ENCODE measurements at places on chromosomes 12 and 14.

DNA sequence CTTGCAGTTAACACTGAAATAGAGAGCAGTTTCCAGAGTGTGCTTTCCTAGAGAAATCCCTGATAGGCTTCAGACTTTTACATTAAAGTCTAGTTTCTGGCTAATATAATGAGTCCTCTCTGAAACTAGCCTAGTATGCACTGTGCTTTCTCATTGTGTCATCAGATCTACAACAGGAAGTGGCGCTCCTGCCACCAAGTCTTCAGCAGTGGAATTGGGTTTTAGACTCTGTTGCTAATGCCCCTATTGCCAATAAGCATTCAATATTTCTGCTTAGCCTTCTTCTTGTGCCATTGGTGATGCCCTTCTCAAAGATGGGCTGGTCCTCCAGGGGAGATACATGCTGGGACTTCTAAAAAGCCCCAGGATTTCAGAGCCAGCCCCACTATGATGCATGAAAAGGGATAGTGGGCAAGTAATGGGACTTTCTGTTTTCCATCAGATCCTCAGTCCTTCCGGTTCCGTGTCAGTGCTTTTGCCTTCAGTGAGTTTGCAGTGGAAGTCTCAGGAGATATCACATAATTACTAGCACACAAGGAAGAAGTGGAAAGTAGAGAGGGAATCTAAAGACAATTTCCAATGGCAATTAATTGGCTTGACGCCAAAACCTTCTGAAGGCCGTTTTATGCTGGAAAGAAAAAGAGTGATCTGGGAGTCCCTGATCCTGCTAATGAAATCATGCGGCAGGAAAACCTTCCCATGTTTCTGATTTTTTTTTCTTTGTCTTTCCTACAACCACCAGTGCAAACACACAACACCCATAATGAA, 50.0 kb downstream of the SSPN start:
- no peak for DNase-seq

GRCh38 chr12:111259231-111259630, 109.7 kb downstream of the PHETA1 start:
- DNase-seq: no peak

GRCh38 chr12:102776041-102776440, 141.0 kb downstream of the PAH start:
- DNase-seq: no peak

DNA sequence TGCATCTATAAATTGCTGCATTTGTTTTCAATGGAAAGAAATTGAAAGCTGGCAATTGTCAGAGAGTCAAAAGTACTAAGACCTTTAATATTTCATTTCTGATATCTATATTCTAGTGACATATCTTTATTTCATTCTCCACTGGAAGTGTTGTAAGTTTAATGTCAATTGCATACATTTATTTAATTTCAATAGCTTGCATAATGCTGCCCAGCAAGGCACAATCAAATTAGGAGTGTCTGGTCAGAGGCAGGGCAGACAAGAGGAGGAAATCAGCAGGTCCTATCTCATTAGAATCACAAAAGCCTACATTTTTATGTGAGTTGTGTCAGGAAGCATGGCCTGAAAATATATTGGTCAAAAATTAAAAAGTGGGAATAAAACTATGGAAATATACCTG, 112.9 kb downstream of the TMEM132D start:
- DNase-seq: no peak

DNA sequence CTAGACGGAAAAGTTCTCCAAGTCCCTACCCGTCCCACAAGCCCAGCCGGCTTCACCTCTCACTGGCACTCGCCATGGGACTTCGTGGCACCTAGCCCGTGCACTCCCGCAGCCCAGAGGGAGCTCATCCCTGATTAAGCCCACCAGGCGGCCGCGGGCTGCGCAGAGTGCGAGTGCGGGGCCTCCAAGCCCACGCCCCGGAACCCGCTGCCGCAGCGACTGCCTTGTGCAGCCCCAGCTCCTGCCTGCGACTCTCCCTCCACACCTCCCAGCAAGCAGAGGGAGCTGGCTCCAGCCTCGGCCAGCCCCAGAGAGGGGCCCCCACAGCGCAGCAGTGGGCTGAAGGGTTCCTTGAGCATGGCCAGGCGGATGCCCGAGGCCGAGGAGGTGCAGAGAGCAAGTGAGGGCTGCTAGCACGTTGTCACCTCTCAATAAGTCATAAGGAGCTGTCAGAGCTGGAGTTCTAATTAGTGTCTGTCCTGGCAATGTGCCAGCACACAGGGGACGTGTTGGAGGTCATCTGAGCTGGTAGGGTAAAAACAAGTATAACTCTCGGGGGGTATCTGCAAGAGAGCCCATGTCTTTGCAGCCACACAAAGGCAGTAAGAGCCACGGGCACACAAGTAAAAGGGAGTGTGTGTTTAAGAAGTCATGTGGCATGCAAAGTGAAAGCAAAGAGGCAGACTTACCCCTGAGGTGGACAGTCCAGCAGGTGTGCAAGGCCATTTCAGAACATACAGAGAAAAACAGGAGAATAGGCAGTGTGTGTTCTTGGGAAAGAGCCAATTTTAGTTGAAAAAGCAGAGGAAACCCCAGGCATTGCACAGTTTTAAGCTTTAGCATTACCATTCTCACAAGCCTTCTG, 27.1 kb upstream of the TMTC2 start:
- no peak for DNase-seq

DNA sequence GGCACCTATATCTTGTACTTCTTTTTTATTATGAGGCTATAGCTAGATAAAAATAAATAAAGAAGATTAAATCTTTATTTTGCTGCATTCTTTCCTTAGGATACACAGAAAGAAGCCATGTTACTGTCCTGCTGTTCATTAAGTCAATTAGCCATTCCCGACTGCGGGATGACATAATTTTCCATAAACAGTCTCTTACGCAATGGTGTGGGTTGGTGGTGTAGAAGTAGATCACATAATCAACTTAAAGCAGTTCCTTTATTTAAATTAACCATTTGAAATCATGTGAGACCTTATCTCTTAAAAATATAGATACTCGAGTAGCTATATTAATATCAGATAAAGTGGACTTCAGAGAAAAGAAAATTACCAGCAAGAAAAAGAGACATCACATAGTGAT, 40.2 kb downstream of the TAOK3 start:
- DNase-seq: no peak

DNA sequence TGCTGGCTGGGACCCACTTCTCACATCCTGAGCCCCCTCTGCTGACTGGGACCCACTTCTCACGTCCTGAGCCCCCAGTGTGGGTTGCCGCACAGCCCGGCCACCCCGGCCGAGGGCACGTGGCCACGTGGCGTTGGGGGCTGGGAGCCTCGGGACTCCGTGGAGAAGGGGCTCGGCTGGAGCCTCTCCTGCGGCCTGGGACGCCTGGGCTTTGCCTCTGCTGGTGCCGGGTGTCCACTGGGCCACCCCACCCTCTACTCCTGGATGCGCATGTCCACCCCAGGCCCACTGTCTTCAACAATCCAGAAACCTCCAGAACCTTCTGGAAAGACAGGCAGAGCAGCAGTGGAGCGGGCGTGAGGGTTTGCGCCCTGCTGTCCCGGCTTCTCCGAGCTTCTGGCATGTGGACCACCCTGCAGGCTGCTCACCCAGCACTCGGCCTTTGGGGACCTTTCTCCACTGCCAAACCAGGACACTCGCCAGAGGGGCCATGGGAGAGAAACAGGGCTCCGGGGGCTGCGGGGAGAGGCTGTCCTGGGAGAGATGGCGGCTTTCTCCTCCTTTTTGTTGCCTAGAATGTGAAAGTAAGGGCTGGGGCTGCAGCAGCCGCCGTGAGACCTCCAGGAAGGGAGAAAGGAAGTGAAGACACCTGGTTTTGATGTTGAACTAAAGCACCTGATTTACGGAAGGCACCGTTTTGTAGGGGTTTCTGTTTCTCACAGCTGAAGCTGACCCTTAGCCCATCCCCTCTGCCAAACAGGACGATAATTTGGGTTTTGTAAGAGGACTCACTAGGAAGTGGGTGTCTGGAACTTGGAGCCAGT, 30.0 kb downstream of the NOC4L start:
- DNase-seq: no peak

DNA sequence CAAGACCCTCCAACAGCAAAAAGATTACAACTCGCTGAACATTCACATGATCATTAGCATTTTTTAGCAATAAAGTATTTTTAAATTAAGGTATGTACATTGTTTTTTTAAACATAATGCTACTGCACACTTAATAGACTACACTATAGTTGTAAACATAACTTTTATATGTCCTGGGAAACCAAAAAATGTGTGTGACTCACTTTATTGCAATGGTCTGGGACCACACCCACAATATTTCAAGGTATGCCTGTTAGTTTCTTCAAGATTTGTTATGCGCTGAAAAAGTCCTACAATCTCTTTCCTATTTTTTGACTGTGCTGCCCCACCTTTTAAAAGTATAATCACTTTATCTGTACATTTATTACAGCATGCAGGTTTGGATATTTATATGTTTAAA, 30.4 kb upstream of the PCNX4 start:
- DNase-seq: no peak

DNA sequence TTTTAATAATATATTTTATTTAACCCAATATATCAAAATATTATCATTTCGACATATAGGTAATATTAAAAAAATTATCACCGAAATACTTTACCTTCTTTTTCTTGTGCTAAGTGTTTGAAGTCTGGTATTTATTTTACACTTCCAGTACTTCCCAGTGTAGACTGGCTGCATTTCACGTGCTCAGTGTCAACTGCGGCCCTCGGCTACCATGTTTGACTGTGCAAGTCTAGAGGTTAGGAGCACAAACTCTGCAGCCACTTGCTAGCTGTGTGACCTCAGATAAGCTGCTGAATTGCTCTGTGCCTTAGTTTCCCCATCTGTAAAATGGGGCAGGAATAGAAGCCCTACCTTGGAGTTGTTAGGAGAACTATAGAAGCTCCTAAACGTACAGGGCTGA, 42.3 kb upstream of the ESRRB start:
- no peak for DNase-seq

DNA sequence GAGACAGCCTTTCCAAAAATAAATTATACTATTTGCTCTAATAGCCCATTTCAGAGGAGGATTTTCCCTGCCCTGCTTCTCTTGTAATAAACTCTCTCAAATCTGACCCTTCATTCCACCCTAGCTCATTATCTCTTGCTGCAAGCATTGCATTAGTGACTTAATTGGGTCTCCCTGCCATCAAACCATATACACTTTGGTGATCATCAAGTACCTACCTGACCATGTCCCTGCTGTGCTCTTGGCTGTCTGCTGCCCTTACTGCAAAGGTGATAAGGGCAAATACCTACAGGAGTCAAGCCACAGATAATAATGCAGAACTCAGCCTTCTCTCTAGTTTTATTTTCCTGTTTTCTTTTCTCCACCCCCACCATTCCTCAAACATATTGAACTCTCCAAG, 88.4 kb downstream of the LIN7A start:
- DNase-seq: no peak

All from activated CD4-positive, alpha-beta T cell treated with anti-CD3 and anti-CD28 coated beads, Interleukin-2, amount 50 U/mL, for 48 hours (primary cell).